ENCODE measurements at places on chromosomes 3 and 15.

DNA sequence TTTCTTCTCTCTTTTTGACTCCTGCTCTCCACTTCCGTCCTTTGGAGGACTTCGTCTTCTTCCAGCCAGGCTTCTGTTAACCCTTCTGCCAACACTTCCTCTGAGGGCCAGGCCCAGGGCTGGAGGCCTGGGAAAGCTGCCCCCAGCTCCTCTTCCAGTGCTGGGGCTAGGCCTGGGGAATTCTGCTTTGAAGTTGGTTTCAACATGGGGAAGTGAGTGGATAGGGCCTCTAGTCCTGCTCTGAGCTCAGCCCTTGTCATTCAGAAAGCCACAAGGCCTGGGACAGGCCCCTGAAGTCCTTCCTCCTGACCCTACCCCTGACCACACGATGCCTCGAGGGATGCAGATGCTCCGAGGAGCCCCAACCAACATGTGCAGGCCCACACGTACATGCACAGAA lies 53.9 kb upstream of the HERC1 start:
- DNase-seq = no peak

DNA sequence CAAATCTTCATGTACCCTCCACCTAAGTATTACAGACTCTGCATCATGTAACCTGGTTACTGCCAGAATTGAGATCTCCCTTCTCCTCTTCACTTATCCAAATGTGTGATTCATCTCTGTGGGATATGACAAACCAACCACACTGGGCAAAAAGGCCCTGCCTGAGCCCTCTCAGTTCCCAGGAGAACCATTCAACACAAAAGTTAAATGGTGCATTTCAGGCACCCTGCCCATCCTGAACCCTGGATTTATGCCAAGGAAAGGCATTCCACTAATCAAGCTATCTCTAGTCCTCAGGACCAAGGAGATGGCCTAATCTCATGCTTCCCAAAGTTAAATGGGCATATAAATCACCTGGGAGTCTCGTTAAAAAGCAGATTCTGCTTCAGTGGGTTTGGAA lies 108.5 kb downstream of the TNIK start:
- DNase-seq = no peak

- DNase-seq = no peak
Observed at GRCh38 chr3:64152676-64153466, 72.4 kb downstream of the PRICKLE2 start.

DNA sequence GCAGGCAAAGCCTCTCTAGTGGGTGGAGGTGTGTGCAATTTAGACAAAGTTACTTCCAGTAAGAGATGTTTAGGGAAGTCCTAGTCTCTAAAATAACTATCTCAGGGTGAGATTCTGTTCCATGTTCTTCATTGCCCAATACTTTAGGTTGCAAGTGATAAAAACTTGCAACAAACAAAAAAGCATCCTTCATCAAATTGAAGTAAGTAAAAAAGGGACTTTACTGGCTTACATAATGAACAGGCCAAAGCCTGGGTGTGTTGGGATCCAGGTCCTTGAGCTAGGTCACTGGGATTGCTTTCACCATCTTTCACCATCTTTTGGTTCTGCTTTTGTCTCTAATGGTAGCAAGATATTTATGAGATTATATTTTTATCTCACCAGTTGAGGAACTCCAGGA lies 38.3 kb downstream of the CX3CR1 start:
- DNase-seq = no peak

GRCh38 chr3:12194669-12195161 lies 36.0 kb upstream of the TIMP4 start:
- no peak for DNase-seq

DNA sequence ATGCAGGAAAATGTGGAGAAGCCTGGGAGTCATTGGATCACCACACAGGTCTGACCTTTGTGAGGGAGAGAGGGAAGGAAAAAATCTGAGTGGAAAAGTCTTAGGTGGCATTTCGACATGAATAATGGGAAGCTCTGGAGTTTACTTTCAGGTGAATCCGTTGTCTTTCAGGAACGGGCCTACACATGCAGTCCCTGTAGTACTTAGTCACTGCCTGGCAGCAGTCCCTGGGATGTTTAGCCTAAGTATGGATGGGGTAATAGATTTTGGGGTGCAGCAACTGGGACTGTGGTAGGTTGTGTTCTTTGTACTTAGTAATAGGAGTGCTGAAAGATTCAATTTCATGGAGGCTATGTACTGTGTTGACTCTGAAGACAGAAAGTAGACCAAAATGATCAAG lies 227.5 kb upstream of the EPHA3 start:
- no peak for DNase-seq

- DNase-seq = no peak
Observed at GRCh38 chr15:55834331-55834730, 91.4 kb upstream of the PRTG start.

GRCh38 chr15:40282147-40282868 lies 556 bp downstream of the ANKRD63 start:
- no peak for DNase-seq

DNA sequence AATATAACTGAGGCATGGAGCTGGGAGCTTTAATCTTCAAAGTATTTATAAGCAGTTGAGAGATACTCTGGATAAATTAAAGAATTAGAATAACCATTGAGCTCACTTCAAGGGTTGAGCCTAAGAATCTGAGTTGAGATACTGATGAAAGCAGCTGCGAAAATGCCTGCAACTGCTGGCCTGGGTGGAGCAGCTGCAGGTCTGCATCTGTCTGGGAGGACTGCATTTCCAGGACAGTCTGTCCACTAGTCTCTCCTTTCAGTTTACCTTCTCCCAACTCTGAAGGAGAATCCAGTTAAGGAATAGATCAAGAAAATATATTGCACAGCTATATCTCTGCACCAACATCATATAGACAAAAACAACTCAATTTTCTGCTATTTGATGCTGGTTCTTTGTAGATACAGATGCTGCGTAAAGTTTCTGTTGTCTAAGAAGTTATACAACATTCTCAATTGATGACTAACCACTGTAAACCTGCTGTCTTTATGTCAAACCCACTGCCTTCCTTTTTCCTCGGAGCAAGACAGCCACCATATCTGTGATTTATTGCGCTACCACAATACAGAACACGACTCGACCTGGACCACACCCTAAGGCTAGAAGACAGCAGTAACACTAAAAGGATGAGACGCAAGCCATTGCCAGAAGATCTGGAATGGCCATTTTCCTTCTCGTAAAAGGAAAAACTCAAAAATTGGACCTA lies 245.1 kb downstream of the MAGI1 start:
- DNase-seq = no peak

DNA sequence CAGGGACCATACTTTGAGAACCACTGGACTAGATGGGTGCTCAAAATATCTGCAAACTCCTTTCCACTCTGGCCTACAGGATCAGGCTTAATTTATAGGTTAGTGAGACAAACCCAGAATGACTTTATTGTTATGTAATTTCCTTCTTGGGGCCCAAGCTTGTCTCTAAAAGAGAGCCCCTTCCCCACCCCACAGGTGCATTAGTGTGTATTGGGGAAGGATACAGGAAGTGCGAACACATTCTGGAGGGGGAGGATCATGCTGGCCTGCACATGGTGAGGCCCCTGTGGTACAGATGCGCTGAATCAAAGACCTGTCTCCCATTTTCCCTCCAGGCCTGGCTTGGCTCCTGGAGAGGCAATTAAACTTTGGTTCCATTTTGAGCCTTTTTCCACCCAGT lies 273.0 kb upstream of the LRTM1 start:
- no peak for DNase-seq

DNA sequence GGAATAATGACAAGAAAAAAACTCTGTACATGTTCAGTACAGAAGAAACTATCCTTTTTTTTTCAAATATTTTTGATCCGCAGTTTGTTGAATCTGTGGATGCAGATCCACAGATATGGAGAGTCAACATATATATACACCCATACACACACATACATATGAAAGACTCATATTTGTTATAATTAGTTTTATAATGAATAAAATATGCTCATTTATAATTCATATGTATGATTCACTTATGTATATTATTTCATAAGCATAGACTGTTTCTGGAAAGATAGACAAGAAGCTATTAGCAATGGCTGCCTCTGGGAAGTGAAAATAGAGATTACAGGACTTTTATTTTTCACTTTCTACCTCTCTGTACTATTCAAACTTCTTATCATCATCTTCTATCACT lies 9.8 kb downstream of the DZIP1L start:
- no peak for DNase-seq

DNA sequence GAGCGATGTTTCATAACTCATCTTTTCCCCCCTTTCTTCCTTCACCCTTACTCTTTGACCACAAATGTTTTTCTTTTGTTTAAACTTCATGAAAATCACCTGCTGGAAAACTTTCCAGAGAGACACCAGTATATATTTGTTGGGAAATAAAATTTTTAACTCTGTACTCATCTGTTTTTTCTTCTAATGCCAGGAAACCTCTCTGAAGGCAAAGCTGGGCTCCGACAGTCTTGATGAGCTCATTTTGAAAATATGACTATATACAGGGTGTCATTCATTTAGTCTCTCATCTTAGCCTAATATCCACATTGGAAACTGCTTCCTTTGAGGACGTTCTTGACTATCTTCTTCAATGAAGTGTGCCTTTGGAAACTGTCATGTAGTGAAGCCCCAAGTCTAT lies 339.6 kb upstream of the ROBO2 start:
- DNase-seq = no peak

- DNase-seq = no peak
Observed at GRCh38 chr3:158121295-158121694, 11.4 kb downstream of the RSRC1 start.

GRCh38 chr15:78625606-78626280 lies 4.9 kb upstream of the CHRNA3 start:
- no peak for DNase-seq

DNA sequence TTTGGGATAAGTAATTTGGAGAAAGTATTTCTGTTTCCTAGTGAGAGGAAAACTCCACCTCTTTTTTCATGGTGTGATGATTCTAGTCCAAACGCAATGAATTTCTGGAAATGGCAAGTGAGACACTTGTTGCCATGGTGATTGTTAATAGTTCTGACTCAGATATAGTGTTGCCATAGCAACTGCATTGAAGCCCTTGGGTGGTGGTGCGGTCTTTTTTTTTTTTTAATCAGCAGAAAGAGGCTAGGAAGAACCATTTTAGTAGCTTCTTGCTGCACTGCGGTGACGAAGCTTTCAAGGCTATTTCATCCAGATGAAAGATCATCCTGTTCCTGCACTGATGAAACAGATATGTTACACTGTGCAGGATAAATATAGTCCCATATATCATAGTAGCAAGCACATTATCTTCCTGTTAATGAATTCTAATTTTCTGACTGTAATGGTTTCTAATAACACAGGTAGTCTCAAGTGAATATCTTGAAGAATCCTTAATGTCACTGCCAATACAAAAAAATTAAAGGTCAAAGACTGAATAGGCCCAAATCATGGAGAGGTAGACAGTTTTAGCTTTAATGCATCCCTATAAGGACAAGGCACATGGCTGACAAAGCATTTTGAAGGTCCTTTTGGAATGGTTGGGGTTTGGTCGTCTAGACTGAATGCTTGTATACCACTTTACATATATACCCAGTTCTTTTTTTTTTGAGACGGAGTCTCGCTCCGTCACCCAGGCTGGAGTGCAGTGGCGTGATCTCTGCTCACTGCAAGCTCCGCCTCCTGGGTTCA lies 125.1 kb upstream of the ZBTB20 start:
- DNase-seq = no peak

GRCh38 chr15:100032358-100033085 lies 299.3 kb upstream of the LYSMD4 start:
- no peak for DNase-seq

DNA sequence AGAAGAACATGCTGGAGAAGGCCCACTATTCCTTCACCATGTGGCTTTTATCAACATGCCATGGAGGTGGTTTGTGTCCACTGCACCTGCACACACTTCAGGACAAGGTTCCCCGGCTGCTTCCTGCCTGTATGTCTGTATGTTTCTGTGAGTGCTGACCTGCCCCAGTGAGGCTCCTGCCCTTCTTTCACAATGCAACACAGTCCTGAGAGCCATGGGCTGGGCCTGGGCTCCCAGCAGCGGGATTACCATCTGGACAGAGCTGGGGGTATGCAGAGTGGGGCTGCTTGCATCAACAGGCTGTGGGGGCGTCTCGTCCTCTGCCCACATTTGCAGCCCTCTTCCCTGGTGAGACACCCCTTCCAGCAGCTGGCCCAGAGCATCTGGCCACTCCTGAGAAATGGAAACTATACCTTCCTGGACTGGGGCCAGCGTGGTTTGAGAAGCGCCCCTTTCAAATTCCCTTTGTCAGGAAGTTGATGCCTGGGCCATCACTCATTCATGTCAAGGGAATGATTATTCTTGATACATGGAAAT lies 29.3 kb upstream of the C15orf39 start:
- DNase-seq = no peak

GRCh38 chr3:31140470-31140869 lies 246.0 kb upstream of the GADL1 start:
- DNase-seq = no peak

DNA sequence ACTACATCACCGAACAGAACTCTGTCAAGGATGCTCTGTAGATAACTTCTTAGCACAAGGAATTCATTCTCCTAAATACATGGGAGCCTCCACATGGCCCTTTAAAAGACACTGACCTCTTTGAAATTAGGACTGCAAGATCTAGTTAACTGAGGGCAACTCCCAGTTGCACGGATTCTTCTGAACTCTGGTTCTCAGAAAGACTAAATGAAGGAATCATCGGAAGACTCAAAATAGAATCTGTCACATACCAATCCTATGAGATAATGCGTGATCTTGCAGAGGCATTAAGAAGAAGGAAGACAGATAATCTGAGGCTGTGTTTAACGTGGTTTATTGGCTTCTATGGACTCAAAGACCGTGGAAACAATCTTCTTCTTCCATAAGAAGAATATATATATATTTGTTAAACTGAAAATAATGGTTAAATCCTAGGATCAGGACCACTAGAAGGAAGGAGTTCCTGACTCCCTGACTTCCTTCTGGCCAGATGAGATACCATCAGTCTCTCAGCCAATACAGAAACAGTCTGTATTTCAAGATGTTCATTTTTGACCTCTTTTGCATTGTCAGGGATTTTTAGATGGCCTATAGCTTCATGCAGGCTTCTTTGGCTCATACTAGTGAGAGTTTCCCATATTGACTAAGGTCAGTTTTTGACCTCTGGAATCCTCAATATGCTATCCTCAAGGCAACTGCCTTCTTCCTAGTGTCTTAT lies 33.9 kb upstream of the TBC1D23 start:
- DNase-seq = no peak

GRCh38 chr15:37253877-37254276 lies 153.5 kb upstream of the MEIS2 start:
- no peak for DNase-seq

DNA sequence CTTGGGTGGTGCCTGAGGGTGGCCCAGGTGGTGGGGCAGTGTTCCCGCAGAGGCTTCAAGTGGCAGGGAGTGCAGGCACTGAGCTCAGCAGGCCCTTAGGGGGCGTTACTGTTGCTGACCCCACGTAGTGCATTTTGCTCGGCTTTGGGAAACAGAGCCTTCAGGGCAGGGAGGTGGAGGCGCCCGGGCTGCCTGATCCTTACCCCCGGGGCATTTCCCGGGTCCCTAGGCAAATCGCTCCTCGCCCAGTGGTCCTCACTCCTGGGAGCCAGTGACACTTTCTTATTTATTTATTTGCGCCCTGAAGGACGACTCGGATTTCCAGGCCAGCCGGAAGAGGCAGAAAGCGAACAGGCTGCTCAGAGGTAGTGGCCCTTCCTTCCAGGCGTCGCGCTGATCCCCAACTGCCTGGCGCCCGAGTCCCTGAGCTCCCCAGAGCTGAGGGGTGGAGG lies 10.1 kb upstream of the FOXB1 start:
- no peak for DNase-seq
